ENCODE measurements at places on chromosomes 16 and 17.

DNA sequence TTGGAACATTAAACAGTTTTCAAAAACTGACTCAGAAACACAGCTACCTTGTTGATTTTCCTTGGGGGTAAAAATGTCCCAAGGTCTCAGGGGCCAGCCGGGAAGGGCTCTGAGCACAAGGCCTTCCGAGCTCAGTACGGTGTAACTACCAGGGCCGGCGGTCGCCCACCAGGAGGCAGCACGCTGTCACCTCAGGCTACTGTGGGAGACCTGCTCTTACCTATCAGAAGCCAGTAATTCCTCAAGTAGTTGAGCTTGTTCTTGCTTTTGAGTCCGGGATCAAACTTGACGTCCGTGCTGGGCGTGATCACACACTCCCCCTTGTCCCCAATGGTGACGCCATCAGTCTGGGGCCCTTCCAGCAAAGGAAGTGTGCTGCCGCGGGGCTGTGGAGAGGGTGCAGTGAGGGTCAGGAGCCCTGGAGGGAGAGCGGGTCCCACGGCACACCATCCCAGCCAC, 43.4 kb upstream of the ICAM2 start:
- peak; percentile 28 for DNase-seq

- DNase-seq: peak; percentile 56
Observed at GRCh38 chr17:10844621-10845387, 6.9 kb upstream of the PIRT start.

GRCh38 chr17:43905985-43906852, 1.1 kb downstream of the MPP2 start:
- DNase-seq: peak; percentile 74

DNA sequence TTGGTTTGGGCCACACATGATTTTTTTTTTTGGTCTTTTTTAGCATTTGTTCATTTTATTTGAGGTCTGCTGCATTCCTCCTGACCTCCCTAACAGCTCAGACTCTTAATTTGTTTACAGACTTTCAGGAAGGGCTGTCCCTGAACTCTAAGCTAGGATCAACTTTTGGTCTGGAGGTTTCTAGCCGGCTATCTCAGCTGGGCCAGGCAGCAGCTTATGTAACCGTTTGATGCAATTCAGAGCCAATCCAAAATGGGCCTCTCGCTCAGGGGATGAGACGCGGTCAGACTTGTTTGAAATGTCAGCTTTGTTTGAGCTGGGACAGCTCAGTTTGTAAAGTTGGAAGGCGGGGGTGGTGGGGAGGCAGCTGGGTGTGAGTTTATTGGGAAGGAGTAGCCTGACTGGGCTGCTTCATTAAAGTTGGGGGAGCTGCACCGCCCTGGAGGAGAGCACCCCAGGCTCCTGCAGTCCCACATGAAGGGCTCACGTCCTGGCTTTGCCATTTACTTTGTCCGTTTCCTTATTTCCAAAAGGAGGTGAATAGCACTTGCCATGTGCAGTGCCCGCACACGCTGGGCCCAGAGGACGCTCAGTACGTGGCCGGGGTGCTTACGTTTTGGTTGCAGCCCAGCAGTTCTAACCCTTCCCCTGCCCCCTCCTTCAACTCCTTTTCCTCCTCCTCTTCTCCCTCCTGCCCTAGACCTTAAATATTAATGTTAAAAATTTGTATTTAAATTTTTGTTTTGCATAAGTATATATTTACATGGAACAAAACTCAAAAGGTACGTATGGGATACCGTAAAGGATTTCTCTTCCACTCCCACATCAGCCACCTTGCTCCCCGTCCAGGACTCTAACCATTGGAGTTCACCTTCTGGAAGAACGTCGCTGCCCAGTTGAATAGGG, 121.2 kb downstream of the SNX29 start:
- peak; percentile 45 for DNase-seq

GRCh38 chr17:81927152-81927652, 333 bp downstream of the MAFG start:
- no peak for DNase-seq

DNA sequence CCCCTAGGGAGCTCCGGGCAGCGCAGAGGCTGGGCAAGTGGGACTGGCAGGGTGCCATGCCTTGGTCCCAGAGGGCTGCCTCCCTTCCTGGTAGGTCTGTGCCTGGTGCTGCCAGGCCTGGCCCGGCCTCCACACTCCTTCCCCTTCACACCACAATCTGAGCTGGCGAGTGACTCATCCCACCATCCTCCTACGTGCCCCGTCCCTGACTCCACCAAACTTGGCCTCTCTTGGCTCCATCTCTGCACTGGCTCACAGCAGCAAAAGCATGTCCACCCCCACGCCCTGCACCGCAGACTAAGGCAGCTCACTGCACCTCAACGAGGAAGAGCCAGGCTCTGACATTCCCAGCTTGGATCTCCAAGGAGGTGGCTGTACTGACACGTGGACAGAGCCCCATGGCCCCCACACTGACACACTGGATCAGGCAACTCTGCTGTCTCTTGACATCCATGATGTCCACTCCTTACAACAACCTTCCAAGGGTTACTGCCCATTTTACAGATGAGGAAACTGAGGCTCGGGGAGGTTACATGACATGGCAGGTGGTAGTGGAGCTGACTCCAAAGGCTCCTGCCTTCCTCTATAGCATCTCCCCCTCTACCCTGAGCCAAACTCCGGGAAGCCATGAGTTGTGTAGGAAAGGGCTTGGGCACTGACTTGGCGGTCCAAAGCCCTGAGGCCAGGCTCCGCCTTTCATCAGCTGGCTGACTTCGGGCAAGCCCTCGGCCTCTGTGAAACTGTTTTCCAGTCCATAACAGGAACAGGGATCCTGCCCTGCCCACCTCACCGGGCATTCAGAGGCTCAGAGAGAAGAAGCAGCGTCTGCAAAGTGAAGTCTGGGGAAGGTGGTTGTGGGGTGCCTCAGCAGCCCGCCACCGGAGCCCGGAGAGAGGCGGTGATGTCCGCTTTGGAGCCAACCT, 20.1 kb upstream of the KRT19 start:
- peak; percentile 99 for DNase-seq

DNA sequence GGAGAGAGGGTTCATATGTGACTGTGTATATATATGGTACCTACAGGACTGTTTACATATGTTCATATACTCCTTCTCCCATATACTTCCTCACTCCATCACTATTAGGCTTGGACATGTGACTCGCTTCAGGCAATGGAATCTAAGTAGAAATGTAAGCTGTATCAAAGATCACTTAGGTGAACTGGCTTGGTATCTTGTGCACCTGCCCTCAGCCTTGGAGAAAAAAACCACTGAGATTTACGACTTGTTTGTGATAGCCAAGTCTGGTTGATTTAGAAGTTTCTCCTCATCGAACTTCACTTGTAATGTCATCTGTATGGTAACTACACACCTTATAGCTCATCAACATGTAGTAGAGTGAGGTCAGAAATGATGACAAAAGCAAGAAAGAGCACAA, 59.9 kb downstream of the FBXL20 start:
- DNase-seq: no peak

DNA sequence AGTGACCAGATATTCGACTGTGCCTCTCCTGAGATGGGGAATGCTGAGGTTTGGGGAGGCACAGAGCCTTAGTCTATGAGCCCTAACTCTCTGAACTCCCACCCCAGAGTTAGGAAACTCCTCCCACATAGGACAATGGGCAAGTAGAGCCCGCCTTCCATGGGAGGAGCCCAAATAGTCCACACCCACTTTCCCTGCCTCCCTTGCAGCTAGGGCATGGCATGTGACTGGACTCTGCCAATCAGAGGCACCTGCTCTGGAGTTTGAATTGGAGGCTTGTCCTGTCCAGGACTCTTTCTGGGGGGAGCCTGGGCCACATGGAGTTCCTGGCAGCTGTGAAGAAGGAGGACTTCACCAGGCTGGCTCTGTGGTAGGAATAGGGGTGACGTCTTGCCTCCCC, 48.4 kb downstream of the SOCS1 start:
- DNase-seq: no peak

GRCh38 chr17:82441691-82442487, 8.7 kb downstream of the CYBC1 start:
- no peak for DNase-seq

Measured in fibroblast of skin of right biceps (primary cell).